ENCODE measurements at places on chromosomes 2 and 18. TPM values are rescaled to one million over a fixed set of nuclear protein-coding genes. Genes with fewer than 3 reads are reported as not detected.
A peak's percentile ranks its signal among the peaks of the same experiment; 100 is the strongest.

- DNase-seq: no peak
Observed at GRCh38 chr2:74745766-74746165, 88.2 kb upstream of the HK2 start.

DNA sequence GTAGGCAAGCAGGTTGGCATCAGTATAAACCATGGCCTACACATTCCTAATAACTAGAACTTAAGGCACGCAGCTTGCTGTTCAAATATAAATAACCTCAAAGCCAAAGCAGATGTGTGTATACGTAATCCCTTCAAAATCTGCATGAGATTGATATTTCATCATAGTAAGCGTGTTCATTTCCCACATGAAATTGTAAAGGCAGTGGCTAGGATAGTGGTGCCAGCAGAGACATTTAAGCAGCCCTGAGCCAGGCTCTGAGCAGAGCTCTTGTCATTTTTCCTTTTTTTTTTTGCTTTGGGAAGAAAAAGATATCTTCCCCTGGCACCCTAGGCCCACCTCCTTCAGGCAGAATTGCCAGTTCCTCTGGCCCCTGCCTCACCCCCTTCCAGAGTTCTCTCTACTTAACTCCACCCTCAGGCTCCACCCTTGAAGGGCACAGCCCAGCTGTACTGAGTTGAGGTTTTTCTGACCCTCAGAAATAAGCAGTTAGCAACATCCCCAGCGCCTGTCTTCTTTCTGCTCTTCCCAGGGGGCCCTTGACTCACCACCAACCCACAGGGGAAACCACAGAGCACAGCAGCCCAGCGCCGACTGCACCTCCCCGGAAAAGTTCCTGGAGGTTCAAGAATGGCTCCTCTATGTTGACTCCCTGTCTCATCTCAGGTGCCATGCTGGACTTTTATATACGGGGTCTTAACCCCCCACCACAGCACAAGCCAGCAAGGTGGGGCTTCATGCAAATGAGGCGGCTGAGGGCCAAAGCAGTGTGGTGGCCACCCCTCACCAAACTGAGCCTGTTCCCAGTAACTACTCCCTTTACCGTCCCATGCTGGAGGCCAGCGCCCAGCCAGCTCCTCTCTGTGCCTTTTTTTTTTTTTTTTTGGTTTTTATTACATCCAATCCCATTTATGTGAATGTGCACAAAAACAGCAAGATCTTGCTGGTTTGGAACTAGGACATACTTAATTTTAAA, 84.7 kb downstream of the EHD3 start:
- DNase-seq: peak; percentile 88

DNA sequence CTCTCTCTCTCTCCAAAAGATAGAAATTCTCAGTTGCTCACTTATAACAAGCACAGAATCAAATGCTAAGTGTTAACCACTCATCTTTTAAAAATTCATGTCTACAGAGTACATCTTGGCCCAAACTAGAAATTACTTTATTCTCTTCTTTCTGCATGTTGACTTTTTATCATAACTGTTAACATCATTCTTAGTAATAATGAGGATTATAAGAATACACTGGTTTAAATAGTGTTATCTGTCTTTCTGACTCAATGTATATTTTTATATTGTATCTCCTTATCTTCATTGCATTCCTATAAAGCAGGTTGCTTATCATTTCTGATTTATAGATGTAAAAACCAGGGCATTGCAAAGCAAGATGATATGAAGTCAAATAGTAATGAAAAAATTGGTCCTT, 17.8 kb upstream of the KLF7 start:
- DNase-seq: no peak

Gene PARD6G
- total RNA-seq: 3.4 TPM
